Right hindlimb (tissue), 1 donor: ENCODE measurements at places on chromosomes 16 and 17.
A peak's percentile ranks its signal among the peaks of the same experiment; 100 is the strongest.

DNA sequence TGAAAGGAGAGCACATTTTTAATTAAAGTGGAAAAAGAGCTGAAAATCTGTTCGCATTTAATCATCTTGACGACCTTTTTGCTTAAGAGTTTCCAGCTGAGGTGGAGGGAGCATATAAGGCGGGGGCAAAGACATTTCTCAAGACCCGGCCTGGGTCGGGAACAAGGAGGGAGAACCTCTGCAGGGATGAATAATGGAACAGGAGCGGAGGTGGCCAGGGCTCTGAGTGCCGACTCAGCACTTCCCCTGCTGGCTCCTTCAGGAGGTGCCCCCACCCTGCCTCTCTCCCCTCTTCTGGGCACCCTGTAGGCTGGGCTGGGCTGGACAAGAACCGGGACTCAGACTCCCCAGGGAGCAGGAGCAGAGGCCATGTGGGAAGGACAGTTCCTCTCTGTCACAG, 7.9 kb upstream of the NGFR start:
- DNase-seq = no peak

GRCh38 chr17:63563339-63563738, 13.1 kb downstream of the DCAF7 start:
- no peak for DNase-seq

GRCh38 chr16:58337090-58337444, 42.2 kb upstream of the PRSS54 start:
- no peak for DNase-seq

DNA sequence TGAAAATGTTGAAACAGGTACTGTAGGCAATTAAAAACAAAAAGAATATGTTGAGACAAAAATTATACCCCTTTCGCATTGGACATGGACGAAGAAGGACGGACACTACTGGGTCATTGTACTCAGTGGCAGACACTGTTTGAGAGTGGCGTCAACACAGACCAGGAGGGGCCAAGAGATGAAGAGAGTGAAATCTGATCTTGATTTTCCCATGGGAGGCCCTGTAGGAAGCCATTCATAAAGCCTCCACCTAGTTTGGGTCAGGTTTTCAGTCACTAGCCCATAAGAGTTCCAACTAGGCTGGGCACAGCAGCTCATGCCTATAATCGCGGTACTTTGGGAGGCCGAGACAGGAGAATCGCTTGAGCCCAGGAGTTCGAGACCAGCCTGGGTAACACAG, 23.6 kb upstream of the SMURF2 start:
- DNase-seq = no peak

DNA sequence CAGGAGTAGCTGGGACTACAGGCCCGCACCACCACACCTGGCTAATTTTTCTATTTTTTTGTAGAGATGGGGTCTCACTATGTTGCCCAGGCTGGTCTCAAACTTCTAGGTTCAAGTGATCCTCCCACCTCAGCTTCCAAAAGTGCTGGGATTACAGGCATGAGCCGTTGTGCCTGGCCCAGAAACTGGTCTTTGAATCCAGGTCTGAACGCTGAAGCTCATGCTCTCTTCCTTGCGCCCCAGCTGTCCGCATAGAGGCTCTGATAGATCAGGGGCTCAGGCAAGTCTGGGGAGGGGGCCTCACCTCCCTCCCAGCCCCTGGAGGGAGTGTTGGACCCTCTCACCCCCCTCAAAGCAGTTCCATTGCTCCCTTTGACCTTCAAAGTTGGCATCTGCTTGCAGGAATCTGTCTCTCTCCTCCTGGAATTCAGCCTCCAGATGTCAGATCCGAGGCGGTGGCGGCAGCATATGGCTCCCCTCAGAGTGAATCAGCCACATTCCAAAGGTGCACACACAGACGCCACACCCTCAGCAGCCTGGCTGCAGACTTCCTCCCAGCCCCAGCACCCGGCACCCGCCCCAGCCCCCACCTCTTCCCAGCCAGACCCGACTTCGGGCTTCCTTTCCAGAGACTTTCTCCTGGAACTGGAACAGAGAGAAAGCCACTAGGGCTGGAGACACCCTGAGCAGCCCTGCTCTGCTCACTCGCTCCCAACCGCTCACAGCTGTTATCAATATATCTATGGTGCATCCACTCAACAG, 16.9 kb upstream of the GLIS2 start:
- DNase-seq = peak; percentile 87

DNA sequence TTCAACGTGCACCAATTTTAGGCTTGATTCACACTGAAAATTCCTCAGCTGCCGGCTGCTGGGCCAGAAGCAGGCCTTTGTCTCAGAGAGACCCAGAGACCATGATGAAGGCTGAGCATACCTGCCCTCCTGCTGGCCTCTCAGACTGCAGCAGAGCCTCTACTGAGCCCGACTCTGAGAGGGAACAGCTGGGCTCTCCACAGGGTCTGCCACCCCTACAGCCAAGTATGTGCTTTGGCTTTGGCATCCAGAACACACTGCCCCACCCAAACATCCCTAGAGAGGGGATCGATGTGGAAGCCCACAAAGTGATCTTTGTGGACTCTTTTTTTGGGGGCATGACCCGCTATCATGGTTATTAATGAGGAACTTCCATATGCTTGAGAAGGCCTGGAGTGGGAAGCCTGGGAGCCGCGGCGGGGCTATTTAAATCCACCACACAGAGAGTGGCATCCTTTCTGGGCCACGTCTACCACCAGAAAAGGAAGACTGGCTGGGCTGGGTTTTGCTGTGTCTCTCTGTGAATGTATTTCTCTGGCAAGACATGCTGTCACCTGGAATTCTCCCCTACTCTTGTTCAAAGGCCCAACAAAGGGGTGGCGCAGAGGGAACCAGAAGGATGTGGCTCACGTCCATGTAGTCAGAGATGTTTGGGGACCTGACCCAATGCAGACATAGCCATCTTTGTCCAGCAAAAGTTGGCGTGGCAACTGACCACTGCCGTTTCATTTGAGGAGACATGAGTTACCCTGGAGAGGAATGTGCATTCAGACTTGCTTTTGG, 69.3 kb downstream of the GNAO1 start:
- no peak for DNase-seq

- DNase-seq = no peak
These were observed 55.3 kb downstream of the NOG start for GRCh38 chr17:56648806-56649205.

DNA sequence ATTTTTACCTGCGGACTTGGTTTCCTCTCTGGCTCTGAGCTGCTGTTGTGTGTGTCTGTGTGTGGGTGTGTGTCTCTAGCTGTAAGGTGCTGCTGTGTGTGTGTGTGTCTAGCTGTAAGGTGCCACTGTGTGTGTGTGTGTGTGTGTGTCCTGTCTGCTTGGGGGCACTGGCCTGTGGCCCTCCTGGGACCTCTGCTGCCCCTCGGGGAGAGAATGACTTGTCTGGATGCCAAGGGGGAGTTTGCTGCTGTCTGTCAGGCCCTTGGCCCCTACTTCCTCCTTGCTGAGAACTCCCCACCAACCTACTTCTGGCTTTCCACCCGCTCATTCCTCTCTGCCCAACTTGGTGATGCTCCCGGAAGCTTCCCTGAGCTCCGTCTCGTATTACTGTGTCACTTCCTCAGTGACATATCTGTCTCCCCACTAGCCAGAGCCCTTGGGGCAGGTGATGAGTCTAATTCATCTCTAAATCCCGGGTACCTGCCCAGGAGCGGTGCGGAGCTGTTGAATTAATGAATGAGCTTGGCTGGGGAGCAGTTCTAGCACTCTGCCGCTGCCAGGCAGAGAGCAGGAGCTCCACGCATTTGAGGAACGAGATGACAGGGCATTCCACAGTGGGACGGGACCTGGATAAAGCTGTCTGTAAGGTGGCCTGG, 3.5 kb upstream of the LASP1NB start:
- no peak for DNase-seq

DNA sequence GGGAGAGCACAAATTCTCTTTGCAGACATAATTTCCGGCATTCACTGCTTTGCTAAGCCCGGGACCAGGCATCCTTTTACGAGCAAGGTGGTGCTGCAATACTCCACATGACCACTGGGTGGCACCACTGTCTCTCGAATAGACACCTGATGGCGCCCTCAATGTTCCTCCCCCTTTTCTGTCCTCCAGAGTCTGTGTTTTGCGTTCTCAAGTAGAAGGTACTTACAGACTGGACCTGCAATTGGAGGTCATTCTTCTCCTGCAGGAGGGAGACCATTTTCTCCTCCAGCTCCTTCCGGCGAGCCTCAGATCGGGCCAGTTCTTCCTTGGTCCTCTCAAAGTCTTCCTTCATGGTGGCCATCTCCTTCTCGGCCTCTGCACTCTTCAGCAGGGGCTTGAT, 45.2 kb downstream of the MYH13 start:
- peak; percentile 84 for DNase-seq

DNA sequence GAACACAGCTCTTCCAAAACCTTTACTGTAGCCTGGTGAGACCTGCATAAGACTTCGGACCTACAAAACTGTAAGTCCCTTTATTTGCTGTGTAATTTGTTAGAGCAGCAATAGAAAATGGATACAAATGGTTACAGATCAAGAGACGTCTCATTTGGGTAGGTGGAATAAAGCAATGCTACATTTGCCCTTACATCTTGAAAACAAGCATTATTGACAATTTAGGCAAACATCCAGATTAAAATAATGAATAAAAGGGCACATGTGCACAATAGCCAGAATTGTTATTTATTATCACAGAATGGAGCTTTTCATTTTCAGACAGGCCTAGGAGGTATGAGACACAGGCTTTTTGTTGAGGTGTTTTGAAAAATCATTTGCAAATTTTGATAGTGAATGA, 222.2 kb upstream of the CPHXL start:
- no peak for DNase-seq

DNA sequence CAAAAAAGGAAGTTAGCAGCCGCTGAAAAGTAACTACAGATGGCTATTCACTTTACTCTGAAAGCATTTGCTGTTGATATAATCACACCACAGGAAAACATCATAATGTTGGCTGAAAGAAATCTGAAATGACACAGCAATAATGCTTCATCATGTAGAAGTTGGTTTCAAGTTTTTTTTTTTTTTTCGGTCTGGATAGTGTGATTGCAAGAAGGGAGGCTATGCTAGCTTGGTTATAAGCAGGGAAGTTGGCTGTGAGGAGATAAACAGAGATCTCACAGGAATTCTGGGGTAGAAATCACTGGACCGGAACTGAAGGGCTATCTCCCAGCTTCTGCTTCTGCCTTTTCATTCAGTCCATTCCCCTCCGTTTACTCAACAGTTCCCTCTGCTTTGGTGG, 57.9 kb downstream of the MYO1D start:
- DNase-seq = no peak

DNA sequence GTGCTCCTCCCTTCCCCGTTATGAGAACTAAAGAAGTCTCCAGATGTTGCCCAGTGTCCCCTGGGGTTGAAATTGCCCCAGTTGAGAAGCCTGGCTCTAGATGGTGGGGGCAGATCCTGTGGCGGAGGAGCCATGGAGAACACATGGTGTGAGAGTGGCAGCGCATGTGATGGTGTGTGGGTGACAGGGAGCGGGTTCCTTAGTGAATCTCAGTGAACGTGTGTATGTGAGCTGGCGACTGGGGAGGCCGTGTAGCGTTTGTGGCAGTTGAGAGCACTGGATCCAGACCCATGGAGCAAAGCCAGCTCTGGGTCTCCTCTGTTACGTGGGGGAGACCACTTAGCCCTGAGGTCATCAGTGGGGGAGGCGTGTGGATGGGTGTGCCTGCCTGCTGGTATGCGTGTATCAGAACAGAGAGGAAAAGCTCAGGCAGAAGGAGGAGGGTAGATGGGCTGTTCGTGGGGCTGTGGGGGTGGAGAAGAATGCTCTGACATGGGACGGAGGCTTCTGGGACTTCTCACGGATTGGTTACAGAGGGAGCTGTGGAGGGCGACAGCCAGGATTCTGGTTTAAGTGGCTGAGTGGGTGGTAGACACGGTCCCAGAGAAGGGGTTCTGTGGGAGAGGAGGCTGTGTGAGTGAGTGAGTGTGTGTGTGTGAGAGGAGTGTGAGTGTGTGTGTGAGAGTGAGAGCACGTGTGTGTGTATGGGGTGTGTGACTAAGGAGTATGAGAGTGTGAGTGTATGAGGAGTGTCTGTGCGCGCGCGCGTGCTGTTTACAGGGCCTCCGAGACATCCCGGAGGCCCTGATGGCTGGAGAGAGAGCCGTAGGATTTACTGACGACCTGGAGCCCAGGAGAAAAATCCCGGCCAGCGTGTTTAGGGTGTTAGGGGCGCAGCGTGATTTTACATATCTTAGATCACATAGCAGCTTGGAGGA, 193.8 kb downstream of the SNX29 start:
- DNase-seq = peak; percentile 32

- DNase-seq = no peak
These were observed 33.3 kb downstream of the PKD1L3 start for GRCh38 chr16:71966932-71967331.

DNA sequence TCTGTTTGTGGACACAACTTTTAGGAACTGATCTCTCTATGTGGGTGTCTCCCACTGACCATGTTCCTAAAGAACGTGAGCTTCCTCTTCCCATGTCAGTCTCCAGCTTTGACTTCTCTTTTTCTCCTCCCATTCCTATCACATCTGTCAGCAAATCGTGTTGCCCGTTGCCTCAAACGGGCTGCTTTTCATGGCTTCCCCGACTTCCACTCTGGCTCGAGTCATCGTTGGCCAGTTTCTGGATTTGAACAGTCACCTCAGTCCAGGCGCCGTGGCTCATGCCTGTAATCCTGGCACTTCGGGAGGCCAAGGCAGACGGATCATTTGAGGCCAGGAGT, 5.4 kb downstream of the ABCC1 start:
- no peak for DNase-seq

GRCh38 chr17:17055286-17056155, 13.3 kb downstream of the MPRIP start:
- peak; percentile 39 for DNase-seq

DNA sequence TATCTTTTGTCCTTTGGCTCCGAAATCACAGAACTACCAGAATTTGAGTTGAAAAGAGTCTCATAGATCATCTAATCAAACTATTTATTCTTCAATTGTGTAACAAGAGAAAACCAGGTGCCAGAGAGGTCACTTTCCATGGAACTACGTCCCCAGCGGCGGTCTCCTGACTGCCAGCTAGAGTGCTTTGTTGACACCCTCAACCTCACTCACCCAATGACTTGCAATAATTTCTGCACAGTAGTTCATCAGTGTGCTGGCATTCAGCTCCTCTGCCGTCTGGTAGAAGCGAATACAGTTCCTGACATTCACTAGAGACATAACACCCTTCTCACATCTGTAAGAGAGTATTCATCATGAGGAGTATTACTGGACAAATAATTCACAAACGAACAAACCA, 54.2 kb downstream of the ANKFY1 start:
- DNase-seq = no peak

- no peak for DNase-seq
These were observed 365.2 kb downstream of the C16orf95 start for GRCh38 chr16:86951831-86952598.

- DNase-seq = no peak
These were observed 1.5 kb downstream of the KRT16 start for GRCh38 chr17:41610965-41611640.

DNA sequence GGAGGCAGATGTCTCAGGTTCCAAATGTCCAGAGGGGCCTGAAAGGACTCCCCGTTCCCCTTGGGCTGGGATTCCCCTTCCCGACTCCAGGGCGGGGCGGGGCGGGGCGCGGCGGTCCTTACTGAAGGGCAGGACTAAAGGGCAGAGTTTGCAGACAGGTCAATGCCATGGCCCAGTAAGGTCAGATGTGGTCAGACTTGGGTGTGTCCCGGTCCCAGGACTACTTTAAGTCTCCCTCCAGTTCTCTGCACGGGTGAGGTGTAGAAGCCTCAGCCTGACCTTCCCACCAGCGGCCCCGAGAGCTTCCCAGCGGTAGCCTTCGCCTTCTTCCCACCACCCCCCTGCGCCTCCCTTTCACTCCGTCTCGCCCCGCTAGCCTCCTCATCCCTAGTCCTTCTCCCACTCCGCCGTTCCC, 532 bp downstream of the KDM6B start:
- no peak for DNase-seq

- DNase-seq = no peak
These were observed 4.7 kb downstream of the SOCS3 start for GRCh38 chr17:78355045-78355641.
